H7 (cell line): ENCODE measurements at places on chromosomes 5 and 9. TPM values are rescaled to one million over a fixed set of nuclear protein-coding genes. Genes with fewer than 3 reads are reported as not detected.

DNA sequence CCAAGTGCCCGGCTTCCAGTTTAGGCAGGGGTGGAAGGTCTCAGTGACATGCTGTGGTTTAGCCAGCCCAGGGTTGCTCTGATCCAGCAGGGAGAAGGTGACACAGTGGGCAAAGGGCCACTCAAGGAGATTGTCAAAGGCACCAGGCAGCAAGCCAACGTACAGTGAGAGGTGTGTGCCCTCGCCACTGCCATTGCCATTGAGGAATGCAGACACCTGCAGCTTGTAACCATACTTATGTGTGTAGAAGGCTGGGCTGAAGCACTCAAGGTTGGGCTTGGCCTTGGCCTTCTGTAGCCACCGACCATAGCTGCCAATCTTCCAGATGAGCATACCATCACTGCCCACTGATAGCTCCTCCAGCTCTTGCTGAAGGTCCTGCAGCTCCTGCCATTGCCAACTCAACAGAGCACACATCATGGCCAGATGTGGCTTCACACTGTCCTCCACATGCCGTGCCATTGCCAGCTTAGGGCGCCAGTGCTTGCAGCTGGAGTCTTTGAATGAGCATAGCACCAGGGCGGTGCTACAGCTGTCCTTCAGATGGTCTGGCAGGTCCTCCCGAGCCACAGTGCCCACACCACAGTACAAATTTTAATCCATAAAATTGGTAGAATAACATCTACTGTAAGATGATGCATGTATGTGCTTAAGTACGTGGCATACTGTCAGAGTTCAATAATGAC is 59.7 kb upstream of the HMHB1 start:
- no peak for DNase-seq

- no peak for DNase-seq
Measured at GRCh38 chr5:45695804-45696156, 400 bp downstream of the HCN1 start.

DNA sequence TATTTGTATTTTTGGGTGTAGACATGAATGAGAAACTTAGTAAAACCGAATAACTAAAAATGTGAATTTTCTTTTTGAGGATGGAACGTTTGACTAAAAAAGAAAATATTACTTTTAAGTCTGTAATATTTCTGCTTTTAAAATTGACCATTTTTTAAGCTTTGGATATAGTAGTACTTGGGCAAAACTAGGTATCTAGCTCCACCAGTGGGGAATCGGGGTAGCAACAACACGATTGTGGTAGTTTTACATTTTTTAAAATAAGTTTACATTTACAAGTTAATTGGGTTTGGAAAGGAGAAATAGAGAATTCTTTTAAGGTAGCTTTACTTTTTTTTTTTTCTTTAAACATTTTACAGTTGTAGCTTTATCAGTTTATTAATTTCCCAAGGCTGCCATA is 154.4 kb downstream of the MAN2A1 start:
- no peak for DNase-seq

- DNase-seq, result no peak
Measured at GRCh38 chr5:163489055-163489744, 16.2 kb upstream of the MAT2B start.

DNA sequence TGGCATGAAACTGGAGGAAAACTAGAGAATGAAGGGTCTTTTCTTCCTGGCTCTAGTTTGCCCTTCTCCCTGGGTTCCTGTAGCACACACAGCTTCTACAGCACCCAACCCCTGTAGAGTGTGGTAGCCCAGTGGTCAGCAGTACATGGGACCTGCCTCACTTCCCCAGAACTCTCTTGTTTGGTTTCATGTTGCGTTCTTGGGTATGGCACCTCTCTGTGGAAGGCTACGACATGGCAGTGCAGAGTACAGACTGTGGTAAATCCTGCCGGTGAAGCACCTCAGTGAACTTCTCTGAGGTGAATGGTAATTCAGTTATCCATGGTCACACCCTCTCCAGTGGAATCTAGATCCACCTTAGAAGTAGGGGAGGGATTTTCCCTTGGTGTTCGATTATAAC is 105.5 kb downstream of the TLR4 start:
- no peak for DNase-seq

DNA sequence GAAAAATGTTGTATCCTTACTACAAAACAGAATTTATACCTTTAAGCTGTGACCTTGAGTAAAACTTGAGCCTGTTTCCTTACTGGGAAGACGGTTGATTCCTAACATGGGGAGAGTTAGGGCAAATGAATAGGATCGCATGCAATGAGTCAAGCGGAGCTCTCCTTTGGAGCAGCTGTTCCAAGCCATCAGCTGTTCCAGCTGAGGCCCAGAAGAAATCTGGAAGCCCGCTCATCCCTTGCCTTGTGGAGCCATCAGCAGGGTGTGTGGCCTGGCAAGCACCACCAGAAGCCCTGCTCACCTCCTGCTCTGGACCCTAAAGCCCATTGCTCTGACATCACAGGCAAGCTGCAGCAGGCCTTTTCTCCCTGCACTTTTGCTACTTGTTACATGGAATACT is 8.0 kb downstream of the KIAA1191 start:
- DNase-seq, result no peak

GRCh38 chr5:110256298-110256697 is 470.2 kb downstream of the TMEM232 start:
- DNase-seq, result no peak

GRCh38 chr5:29587832-29588231 is 1605.7 kb upstream of the CDH6 start:
- no peak for DNase-seq

GRCh38 chr5:145697251-145697990 is 137.7 kb downstream of the PRELID2 start:
- peak; percentile 2 for DNase-seq

DNA sequence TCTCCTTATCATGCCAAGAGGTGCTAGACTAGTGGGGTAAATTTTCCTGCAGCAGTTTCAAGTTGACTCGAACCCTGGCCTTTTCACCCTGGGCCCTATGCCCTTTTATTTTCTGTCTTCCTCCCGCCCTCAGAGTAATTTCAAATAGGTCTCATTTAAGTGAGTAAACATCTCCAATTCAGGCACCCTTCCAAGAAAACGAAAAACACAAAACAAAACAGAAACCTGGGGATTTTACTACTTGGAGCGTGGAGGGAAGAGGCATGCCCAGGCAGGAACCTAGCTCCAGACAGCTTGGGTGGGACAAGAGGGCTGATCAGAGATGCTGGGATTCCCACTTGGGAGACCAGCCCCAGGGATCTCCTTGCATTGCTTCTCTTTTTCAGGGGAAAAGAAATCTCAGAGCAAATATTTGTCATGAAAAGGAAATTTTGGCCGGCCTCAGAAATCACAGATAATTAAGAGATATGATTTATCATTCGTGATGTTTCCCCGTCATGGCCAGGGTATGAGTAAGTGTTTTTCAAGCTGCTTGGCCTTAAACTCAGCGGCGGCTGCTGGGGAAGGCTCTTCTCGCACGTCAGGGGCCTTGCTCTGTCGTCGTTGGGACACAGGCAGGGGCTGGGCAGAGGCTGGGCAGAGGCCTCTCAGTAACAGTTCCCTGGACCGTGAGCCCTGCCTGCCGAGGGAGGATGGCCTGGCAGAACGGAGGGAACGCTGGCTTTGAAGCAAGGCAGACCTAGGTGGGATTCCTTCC is 248.6 kb upstream of the KLF4 start:
- no peak for DNase-seq

DNA sequence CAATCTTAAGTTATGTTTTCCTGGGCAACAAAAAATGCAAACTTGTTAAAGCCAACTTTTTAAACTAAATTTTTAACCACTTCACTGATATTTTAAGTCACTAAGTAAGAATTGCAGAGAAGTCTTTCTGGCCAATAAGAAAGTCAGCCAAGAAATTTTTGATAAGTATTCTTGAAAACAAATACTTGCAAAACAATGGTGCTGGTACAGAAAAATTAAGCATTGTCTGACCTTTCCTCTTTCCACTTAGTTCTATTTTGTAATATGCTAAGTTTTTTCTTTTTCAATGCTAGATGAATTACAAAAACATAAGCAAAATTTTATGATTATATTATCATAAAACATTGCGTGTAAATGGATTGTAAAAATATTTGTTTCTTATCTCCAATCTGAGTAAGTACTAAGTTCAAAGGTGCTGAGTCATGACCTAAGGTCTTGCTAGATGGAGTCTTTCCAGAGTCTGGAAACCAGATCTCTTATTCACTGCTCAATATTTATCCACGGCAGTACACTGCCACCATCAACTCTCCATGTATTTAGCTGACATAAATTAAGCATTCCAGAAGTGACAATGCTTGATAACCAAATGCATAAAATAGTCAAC is 139.7 kb downstream of the MEF2C start:
- no peak for DNase-seq

DNA sequence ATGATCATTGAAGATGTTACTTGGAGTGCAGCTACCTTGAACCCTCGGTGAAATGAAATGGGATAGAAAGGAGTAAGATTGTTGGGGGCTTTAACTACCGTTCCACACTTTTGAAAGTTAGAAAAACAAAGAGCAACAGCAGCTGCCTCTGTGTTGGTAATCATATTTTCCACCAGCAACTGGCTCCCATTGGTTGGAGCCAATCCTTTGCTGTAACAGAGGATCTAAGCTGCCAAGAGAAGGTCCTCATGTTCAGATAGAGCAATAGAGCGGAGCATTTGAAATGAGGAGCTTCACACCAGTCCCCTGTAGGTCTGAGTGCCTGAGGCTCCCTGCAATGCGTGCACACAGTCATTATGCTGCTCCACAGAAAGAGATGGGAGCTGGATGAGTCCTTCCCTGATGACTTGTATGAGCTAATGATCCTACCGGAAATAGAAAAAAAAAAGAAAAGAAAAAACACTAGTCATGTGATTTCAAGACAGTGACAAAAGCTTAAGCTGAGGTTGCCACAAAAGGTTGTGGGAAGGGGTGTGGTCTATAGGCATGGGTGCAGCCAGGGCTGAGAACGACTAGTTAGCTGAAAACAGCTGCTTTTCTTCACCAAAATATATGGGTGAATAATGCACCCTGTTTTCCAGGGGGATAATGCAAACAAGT is 300.7 kb downstream of the MLLT3 start:
- no peak for DNase-seq

DNA sequence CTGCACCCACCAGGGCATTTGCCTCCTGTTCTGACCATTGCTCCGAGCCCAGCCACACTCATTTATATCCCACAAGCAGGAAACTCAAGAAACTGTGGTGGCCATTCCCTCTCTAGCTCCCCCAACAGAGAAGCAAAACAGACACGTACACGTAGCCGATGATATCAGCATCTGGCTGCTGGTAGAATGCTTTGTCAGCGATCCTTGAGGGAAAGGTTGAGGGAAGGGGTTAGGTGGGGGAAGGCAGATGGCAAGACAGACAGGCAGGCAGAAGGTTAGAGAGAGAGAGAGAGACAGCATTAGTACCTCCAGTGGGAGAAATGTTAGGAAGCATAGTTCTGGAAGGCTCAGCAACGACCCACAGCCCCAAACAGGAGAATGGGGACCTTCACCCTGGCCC is 7.8 kb downstream of the HIGD2A start:
- DNase-seq, result no peak

GRCh38 chr5:138177941-138178515 is 402 bp downstream of the BRD8 start:
- DNase-seq, result peak; percentile 42

- DNase-seq, result peak; percentile 70
Measured at GRCh38 chr5:159965031-159965837, 43.7 kb upstream of the TTC1 start.

- DNase-seq, result peak; percentile 53
Measured at GRCh38 chr5:80275347-80275746, 19.5 kb upstream of the SERINC5 start.

GRCh38 chr9:69283003-69283402 is 42.0 kb upstream of the ENTREP1 start:
- DNase-seq, result no peak

DNA sequence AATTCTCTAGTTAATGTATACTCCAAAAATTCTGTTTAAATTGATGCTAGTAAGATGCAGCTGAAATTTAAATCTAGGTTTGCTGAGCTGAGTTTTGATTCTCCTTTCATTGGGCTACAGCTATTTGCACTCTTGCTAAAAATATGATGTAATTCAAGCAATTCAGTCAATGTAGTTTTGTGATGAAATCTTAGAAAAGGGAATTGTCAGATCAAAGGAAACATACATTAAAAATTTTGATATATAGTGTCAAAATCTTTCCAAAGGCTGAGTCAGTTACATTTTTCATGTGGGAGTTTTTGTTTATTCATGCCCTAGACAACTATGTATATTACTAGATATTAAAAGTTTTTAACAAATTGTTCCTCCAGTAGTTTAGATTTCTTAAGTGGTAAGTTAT is 334.9 kb upstream of the DAB2 start:
- DNase-seq, result no peak

DNA sequence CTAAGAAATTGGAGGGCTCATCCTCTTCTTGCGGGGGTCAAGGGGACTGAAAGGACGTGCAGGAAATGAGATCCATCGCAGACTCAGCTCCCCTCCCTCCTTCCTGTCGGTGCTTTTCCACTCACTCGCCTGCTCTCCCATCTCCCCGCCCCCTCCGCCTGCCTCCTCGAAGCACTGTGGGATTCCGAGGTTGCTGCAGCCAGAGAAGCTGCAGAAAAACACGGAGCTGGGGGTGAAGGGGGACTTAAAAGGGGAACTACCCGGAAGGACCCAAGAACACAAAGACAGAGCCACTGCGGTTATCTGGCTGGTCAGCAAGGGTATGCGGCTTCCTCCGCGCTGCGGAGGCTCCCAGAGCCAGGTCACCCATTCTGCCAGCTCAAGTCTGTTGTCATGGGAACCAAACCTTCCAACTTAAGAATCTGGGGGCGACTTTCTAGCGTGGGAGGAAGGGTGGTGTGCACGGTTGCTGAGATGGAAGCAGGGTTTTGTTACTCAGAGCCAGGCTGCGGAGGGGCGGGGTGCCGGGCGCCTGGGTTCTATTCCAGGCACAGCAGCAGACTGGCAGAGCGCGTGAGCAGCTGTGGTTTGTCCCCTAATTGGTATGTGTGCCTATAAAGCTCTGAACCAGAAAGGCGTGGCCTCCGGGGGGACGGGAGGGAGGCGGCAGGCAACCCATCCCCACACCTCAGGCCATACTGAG is 24.9 kb downstream of the PCDHGC5 start:
- peak; percentile 86 for DNase-seq

DNA sequence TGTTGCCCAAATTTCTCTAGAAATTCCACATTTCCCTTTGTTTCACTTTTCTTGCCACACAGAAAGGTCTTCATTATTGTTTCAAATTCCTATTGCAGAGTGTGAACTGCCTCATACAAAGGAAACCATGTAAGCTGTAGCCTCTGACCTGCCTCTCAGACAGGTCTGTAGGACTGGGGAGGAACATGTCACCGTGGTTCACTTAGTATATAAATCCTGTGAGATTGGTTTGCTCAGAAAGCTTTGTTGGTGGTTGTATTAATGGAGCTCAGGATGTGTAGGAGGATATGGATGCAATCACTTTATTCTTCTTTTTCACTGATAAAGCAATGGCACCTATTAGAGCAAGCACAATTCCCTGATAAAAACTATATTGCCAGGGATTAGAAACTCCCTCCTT is 4.2 kb downstream of the SGCD start:
- DNase-seq, result no peak

The GPR150 gene
- total RNA-seq, result 0.15 TPM in 1 of 2 replicates, not detected in the other

The DELE1 gene
- total RNA-seq, result 61.7 and 83.1 TPM in 2 replicates

The TMEM252 gene
- not detected in 2 replicates for total RNA-seq

The IL9 gene
- not detected in 2 replicates for total RNA-seq

The NUTM2G gene
- total RNA-seq, result 0.07 TPM in 2 replicates
